ENCODE measurements at places on chromosomes 12 and 14.

DNA sequence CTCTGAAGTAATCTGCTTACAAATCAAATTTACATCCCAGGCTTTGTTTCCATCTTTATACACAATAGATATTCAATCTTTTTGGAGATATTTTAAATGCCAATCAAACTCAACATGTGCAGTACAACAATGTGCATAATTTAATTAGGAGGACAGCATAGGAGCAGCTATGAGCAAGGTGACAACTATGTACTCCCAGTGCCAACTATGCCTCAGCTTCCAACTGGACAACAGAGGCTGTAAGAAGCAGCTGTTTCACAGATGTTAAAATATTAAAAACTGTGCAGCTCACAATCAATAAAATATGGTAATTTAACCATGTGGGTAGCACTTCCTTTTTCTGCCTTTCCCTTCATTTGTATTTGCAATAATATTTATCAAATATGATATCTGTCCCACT is 99.9 kb downstream of the ST8SIA1 start:
- no peak for DNase-seq

DNA sequence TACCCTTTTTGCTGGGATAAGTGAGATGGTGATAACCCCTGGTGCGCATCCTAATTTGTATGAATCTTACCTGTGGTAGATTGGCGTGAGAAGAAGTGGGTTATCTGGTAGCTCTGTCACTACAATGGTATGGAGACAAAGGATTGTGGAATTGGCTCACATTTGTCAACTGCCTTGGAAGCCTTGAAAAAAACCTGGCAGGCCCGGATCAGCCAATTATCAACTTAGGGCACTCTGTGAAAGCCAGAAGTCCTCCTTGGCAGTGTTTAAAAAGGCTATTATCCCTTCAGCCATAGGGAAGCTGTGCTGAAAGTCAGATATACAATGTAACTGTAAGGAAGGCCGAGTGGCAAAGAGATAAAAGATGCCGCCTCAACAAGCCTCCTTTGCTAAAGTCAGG is 56.5 kb downstream of the WASHC3 start:
- DNase-seq, result no peak

DNA sequence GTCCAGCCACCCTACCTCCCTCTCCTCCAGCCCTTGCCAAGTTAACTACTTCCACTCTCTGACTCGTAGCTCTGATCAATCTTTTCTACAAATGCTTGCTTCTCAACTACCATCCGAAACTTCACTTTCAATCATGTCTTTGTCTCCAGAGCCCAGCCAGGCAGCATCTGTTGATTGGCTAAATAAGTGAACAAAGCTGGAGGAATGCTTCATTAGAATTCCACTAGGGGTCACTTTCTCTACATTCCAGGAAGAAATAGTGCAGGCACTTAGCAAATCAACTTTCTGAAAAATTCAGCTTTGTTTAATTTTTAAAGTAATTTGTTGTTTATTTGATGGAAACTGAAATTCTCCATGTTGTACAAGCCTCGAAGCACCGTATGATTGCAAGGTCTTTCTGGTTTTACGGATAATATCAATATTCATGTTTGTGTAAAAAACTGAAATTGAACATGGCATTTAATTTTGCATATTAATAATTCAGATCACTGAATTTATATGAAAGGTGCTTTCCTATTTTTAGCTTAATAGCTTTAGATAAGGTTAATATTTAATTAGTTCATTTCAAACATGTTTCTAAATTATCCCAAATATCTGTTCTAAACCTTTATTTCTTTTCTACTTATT is 32.4 kb upstream of the HELB start:
- DNase-seq, result peak; percentile 51

GRCh38 chr14:93736378-93737014 is 51.8 kb downstream of the PRIMA1 start:
- DNase-seq, result no peak

- no peak for DNase-seq
Observed at GRCh38 chr12:1977588-1977987, 26.7 kb downstream of the DCP1B start.

DNA sequence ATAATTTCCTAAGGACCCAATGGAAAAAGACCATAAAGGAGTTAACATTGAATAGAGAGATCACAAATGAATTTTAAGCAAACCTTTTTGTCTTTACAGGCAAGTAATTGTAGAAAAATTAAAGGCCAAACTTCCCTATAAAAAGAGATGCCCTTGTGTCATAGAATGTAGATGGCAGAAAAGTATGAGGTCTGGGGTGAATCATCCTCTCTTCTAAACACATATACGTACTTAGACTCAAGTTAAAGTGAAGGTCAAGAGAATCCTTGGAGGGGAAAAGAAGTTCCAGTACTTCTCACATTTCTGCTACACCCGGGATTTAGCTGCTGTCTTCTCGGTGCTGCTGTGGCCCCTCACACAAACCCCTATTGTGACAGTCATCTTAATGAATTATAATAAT is 116.2 kb upstream of the ARID2 start:
- no peak for DNase-seq

GRCh38 chr14:31855262-31855661 is 221.8 kb upstream of the ARHGAP5 start:
- no peak for DNase-seq

DNA sequence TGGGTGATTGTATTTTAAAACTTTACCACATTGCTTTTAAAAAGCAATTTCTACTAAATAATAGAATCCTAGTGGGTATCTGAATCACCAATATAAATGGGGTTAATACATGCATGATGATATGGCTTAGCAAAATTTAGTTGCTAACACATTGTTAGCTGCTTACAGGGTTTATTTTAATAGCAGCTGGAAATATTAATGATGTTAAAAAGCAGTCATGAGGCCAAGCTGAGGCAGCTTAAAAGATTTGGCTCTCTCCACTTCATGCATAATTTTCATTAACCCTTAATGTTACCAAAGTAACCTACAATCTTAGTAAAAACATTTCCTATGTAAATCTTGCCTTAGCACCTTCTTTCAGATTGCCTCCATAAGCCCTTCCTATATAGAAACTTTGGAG is 49.2 kb upstream of the CNOT2 start:
- DNase-seq, result no peak
